Uterus (tissue), 4 donors: ENCODE measurements at places on chromosomes 13 and 19. TPM values are rescaled to one million over a fixed set of nuclear protein-coding genes. Genes with fewer than 3 reads are reported as not detected.

- no peaks in the 10 kb centered on the region for H3K27me3 ChIP-seq
- no peaks in the 10 kb centered on the region for H3K4me1 ChIP-seq
Measured at GRCh38 chr13:113273321-113273720, 23.7 kb upstream of the LAMP1 start.

- no peak for DNase-seq
- H3K4me3 ChIP-seq = no peak overlapping the region
- no peaks in the 10 kb centered on the region for H3K4me1 ChIP-seq
- H3K27me3 ChIP-seq = peaks cover 7% of the 10 kb centered on the region
- no peaks in the 10 kb centered on the region for H3K36me3 ChIP-seq
Measured at GRCh38 chr13:24541127-24541475, 28.5 kb upstream of the PARP4 start.

Gene ZNF98
- 6.5 TPM for total RNA-seq

Gene ICAM5
- not detected for total RNA-seq

- no peaks in the 10 kb centered on the region for H3K36me3 ChIP-seq
- H3K4me1 ChIP-seq = peaks cover 4% of the 10 kb centered on the region
- no peaks in the 10 kb centered on the region for H3K27me3 ChIP-seq
- peak overlapping the region; percentile 95 for H3K4me3 ChIP-seq
- DNase-seq = no peak
- peak overlapping the region; percentile 89 for H3K27ac ChIP-seq
Measured at GRCh38 chr19:5292453-5292821, 48.2 kb downstream of the PTPRS start.

DNA sequence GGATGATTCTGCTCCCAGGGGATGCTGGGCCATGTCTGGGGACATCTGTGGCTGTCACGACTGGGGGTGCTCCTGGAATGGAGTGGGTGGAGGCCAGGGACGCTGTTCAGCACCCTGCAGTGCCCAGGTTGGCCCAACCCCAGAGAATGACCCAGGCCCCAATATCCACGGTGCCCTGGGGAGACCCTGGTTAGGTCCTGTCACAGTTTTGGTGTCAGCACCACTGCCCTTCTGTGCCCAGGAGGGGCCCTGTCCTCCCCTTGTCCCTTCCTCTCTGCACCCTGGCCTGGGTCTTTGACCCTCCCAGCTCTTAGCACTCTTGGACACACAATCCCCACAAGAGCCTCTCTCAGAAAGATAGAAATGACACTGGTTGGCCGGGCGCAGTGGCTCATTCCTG lies 85.3 kb downstream of the GADD45B start:
- no peaks in the 10 kb centered on the region for H3K36me3 ChIP-seq
- H3K27me3 ChIP-seq = no peaks in the 10 kb centered on the region
- DNase-seq = no peak
- H3K4me3 ChIP-seq = no peak overlapping the region

DNA sequence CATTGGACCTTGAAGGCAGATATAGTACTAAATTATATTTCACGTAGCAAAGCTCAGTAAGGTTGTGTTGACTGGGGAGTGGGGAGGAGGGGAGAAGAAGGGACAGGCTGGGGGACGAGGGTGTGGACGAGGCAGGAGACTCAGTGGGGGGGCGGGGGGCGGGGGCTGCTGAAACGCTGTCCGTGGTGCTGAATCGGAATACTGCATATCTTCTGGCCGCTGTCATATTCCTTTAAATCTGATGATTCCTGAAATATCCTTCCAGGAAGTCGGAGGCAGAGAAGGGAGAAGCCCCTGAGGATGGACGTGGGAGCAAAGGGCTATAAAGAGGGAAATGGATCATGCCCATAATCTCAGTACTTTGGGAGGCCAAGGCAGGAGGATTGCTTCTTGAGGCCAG lies 34.7 kb upstream of the CASP14 start:
- H3K27me3 ChIP-seq = no peaks in the 10 kb centered on the region
- no peak overlapping the region for H3K4me3 ChIP-seq
- no peaks in the 10 kb centered on the region for H3K4me1 ChIP-seq
- no peaks in the 10 kb centered on the region for H3K36me3 ChIP-seq

- H3K4me3 ChIP-seq = no peak overlapping the region
- no peak overlapping the region for H3K27ac ChIP-seq
- no peaks in the 10 kb centered on the region for H3K4me1 ChIP-seq
- H3K27me3 ChIP-seq = no peaks in the 10 kb centered on the region
- no peak for DNase-seq
- no peaks in the 10 kb centered on the region for H3K36me3 ChIP-seq
Measured at GRCh38 chr13:94305463-94305862, 174.0 kb downstream of the DCT start.

GRCh38 chr19:19627621-19628500 lies at the start of gene LPAR2:
Gene LPAR2, minus strand, starts transcription at chr19:19628220. Its CDS starts 945 bp downstream, at chr19:19627275.
- H3K36me3 ChIP-seq = no peaks in the 10 kb centered on the region
- H3K4me1 ChIP-seq = peaks cover 6% of the 10 kb centered on the region
- no peak within 1 kb of the TSS for H3K27ac ChIP-seq
- no peak for DNase-seq

DNA sequence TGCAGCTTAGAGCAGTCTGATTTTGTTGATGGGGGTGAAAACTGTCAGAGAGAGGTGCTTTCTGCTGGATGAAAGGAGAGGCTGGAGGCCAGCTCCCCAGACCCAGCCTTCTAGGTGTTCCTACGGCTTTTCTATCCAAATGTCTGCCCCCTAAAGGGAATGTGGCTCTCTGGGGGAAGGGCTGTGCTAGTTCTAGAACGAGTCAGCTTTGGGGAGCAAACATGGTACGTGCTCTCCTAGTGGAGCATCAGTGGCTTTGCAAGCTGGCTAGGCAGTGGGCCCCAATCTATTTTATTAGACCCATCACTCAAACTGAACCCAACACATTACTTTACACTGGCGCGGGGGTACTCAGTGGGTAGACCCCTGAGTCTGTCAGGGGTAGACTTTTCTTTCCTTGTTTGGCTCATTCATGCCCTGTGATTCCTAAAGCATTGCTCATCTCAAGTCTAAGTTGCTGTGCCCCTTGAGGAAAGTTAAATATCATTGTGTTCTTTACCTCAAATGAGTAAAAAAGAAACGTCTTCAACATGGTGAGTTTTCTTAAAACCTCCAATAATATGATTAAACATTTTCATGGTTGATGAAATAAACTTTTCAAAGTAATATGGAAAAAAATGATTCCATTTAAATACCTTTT lies 254.9 kb downstream of the DLEU7 start:
- H3K4me1 ChIP-seq = no peaks in the 10 kb centered on the region
- DNase-seq = no peak
- no peak overlapping the region for H3K4me3 ChIP-seq
- H3K27ac ChIP-seq = no peak overlapping the region

Gene KLK4
- 3.4 TPM for total RNA-seq

DNA sequence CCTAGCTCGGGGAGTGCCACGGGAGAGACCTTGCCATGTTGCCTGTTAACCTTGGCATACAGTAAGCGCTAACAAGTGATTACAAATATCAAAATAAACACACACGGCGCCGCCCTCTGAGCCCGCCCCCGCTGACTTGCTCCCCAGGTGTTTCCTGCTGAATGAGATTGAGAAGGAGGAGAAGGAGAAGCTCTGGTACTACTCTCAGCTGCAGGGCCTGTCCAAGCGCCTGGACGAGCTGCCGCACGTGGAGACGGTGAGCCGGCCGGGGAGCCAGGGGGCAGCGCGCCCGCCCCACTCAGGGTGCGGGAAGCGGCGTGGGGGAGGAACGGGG lies 5.0 kb downstream of the APC2 start:
- H3K27me3 ChIP-seq = peaks cover 31% of the 10 kb centered on the region
- H3K4me3 ChIP-seq = no peak overlapping the region
- peaks cover 13% of the 10 kb centered on the region for H3K4me1 ChIP-seq

DNA sequence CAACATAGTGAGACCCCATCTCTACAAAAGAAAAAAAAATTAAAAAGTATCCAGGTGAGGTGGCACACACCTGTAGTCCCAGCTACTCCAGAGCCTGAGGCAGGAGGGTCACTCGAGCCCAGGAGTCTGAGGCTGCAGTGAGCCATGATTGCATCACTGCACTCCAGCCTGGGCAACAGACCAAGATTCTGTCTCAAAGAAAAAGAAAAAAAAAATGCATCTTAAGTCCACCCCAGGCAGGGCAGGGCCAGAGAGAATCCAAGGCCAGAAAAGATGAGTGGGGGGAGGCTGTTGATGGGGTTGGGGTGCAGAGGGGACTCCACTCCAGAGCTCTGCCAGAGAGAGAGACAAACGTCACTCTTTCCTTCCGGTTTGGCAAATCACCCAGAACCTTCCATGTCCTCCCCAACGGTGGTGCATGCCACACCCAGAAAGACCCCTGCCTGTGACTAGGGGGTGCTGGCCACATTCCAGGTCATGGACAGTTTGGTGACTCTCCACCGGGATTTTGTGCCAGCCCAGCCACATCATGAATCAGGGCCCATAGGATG lies 431 bp downstream of the FUT3 start:
- peak; percentile 39 for DNase-seq
- H3K27ac ChIP-seq = no peak overlapping the region
- no peaks in the 10 kb centered on the region for H3K4me1 ChIP-seq

GRCh38 chr13:22744688-22745452 lies 435.9 kb upstream of the SGCG start:
- H3K4me1 ChIP-seq = no peaks in the 10 kb centered on the region
- H3K4me3 ChIP-seq = no peak overlapping the region
- no peak overlapping the region for H3K27ac ChIP-seq
- DNase-seq = no peak

Gene IZUMO2
- not detected for total RNA-seq

- no peaks in the 10 kb centered on the region for H3K4me1 ChIP-seq
- H3K27ac ChIP-seq = no peak overlapping the region
- peak; percentile 4 for DNase-seq
- no peaks in the 10 kb centered on the region for H3K36me3 ChIP-seq
Measured at GRCh38 chr19:41703602-41704293, 4.7 kb upstream of the CEACAM5 start.

GRCh38 chr13:98199480-98199879 lies 22.4 kb upstream of the RNF113B start:
- H3K4me3 ChIP-seq = no peak overlapping the region
- H3K36me3 ChIP-seq = no peaks in the 10 kb centered on the region
- H3K27me3 ChIP-seq = no peaks in the 10 kb centered on the region

DNA sequence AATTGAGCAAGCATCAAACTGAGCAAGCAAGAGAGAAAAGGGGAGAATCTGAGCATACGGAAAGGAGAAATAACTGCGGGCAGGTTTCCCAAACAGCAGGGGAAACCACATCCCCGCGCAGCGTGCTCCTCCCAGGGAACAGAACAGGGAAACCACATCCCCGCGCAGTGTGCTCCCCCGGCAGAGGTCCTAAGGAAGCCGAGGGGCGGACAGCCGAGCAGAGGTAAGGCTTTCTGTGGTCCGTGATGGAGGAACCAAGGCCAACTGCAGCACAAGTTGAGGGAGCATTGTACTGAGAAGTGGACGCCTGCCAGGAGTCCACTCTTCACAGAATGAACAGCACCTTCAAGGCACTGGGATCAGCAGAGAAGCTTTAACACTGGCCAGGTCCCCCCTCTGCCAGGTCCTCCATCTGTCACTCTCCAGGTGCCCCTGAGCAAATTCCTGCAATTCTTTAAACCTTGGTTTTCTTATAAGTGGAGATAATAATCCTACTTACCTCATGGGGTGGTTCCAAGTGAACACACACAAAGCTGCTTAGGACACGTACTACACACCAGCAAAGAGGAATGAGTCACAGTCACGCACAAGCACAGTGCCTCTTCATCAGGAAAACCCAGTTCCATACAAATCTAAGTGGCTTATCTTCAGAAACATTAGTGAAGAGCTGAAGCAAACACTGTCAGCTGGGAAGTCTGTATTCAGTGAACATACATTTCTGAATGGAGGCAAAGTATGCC lies 23.0 kb upstream of the LAMP1 start:
- no peaks in the 10 kb centered on the region for H3K4me1 ChIP-seq
- H3K36me3 ChIP-seq = no peaks in the 10 kb centered on the region
- H3K27ac ChIP-seq = no peak overlapping the region
- H3K27me3 ChIP-seq = no peaks in the 10 kb centered on the region
- H3K4me3 ChIP-seq = no peak overlapping the region
- no peak for DNase-seq

Gene DAPK3
- 7.1 TPM for total RNA-seq

GRCh38 chr13:40464337-40465014 lies 202.0 kb downstream of the FOXO1 start:
- H3K27me3 ChIP-seq = no peaks in the 10 kb centered on the region
- no peak for DNase-seq
- no peak overlapping the region for H3K27ac ChIP-seq
- no peaks in the 10 kb centered on the region for H3K4me1 ChIP-seq
- H3K36me3 ChIP-seq = no peaks in the 10 kb centered on the region

Gene TNNT1
- 9.3 TPM for total RNA-seq

DNA sequence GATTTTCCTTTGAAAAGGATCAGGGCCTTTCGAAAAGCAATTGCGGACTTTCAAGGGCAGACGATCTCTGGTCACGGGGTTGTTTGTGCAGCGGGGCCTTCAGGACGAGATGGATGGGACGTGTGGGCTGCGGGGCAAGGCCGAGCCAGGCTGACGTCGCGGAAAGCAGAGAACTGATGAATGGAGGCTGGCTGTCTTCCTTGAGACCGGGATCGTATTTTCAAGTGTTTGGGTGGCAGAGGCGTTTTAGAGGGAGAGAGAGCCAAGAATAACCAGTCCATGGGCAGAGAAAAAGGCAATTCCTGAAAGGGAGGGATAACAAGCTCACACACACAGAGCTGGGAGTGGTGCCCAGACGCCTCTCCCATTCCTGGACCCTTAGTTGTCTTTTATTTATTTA lies 138.9 kb upstream of the USP29 start:
- H3K27ac ChIP-seq = peak overlapping the region; percentile 76
- peaks cover 8% of the 10 kb centered on the region for H3K4me1 ChIP-seq
- no peak overlapping the region for H3K4me3 ChIP-seq
- no peaks in the 10 kb centered on the region for H3K27me3 ChIP-seq
- H3K36me3 ChIP-seq = no peaks in the 10 kb centered on the region

- H3K4me3 ChIP-seq = no peak overlapping the region
- no peaks in the 10 kb centered on the region for H3K4me1 ChIP-seq
Measured at GRCh38 chr13:76809389-76809788, 76.8 kb downstream of the KCTD12 start.

Gene PINLYP
- total RNA-seq = 10.1 TPM

DNA sequence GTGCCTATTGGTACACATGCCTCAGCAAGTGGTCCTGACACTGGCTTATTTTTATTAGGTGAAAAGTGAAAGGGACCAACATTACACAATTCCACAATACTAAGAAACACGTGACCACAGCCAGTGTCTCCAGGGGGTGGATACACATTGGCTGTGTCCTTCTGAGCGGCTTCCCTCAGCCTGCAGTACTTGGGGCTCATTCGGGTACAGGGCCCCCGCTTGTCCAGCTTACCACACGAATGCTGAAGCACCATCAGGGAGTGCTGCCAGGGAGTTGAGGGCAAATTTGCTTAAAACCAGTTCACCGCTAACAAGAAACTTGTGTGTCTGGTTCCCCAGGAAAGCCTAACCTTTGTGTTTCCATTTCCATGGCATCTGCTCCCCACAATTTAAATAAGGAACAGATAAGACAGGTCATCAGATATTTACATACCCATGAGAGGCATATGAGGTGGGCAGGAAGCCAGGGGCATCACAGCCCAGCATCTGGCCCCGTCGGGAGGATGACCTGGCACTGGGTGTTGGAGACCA lies 23.3 kb downstream of the PBX4 start:
- H3K27me3 ChIP-seq = no peaks in the 10 kb centered on the region
- H3K4me3 ChIP-seq = no peak overlapping the region
- H3K27ac ChIP-seq = no peak overlapping the region

Gene CD37
- total RNA-seq = 9.8 TPM
